ENCODE measurements at places on chromosomes 2 and 18. TPM values are rescaled to one million over a fixed set of nuclear protein-coding genes. Genes with fewer than 3 reads are reported as not detected.

The LRRC30 gene
- not detected for total RNA-seq

The FEV gene
- not detected for total RNA-seq

The NPPC gene
- total RNA-seq = not detected

The LYPD1 gene
- not detected for total RNA-seq

All from airway epithelial cell (primary cell).